Posterior vena cava (tissue), 2 donors: ENCODE measurements at places on chromosomes 1 and 21. TPM values are rescaled to one million over a fixed set of nuclear protein-coding genes. Genes with fewer than 3 reads are reported as not detected.

DNA sequence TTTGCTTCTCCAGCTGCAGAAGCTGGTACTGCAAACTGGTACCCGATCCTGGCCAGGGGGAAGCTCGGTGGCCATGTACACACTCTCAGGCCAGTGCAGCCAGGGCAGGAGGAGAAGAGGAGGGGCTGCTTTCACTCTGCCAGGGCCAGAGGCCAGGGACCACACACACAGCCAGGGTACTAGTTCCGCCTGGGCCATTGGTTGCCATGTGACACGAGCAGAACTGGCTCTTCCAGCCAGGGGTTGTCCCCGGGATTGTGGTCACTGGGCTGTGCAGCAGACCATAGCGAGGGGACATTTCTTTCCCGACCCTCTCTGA lies 3.7 kb upstream of the SHISAL2A start:
- no peak for DNase-seq

DNA sequence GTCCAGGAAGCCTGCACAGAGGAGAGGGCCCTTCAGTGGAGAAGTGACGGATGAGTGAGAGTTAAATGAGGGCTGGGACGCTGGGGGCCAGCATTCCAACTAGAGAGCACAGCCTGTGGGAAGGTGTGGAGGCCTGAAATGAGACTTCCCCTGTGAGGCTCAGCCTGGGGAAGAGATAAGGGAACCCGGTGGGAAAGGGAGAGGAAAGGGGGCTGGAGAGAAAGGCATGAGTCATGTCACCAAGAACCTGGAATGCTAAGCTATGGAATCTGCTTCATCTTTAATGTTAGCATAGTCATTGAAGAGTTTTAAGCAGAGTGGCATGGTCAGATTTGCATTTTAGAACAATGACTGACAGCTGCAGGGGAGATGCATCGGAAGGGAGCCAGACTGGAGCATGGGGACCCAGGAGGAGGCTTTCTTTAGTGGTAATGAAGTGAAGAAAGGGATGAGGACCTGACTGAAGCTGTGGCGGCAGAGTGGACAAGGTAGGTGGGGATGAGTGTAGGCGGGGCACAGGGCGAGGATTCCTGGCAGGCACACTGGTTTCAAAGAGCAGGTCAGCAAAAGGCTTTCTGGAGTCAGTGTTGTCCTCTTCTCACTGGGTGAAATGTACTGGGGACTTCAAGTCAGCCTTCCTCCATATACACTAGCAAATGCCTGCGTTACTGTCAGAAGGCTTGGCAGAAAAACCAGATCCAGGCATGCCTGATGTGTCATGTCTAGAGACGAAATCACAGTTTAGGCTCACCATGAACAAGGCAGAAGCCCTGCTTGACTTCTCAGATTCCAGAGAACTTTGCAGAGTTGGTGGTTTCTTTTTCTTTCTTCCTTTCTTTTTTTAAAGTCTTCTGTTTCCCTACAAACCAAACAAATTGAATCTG lies 8.0 kb downstream of the RGL1 start:
- no peak for DNase-seq

DNA sequence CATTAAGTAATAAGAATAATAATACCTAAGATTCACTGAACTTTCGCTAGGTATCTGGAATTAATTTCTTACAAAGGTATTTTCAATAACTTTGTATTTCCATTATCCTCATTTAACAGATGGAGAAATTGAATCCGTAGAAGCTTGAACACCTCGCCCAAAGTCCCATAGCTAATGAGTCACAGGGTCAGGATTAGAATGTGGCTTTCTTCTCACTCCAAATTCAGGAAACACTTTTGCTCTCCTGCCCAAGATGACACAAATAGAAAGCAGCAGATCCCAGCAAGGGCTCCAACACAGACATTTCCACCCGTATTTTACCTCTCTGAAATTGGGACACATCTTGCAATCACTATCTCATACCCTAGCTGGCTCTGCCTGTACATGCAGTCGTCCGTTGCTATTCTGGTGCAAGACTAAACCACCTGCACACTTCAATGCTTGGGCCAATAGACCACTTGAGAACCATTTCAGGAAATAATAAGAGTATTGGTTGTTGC lies 125.9 kb upstream of the GREM2 start:
- no peak for DNase-seq

- peak; percentile 73 for DNase-seq
Measured at GRCh38 chr1:44822131-44822701, 13.9 kb downstream of the BTBD19 start.

GRCh38 chr1:30837653-30838052 lies 70.9 kb downstream of the SDC3 start:
- no peak for DNase-seq

PKLR gene
- total RNA-seq, result not detected

CAMK2N1 gene
- total RNA-seq, result 22.9 TPM
